ENCODE measurements at places on chromosomes 16 and 17.

DNA sequence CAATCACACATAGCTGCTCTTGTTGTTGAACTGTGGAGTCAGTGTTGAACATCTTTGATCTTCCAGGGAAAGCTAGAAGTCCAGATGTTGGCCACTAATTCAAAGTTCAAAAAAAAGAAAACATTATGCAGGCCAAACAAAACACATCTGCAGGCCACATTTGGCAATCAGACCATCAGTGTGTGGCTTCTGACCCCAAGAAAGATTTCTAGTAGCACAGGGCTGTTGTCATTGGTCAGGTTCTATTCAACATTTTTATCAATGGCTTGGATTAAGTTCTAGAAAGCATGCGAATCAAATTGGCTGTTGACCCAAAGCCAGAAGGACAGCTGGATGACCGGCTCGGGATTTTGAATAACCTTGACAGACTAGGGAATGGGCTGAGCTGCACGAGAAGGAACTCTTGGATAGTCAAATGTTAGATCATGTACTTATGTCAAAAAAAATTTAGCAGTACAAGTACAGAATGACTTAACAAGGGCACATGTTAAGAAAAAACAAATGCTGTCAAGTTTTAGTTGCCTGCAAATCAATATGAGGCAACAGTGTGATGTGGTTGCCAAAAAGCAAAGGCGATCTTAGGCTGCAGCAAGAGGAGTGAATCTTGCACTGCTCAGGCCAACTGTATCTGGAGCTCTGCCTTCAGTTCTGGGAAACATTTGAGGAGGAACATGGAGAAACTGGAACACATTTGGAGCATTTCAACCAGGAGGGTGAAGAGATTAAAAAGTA lies 187.6 kb downstream of the RGS9 start:
- no peak for DNase-seq

DNA sequence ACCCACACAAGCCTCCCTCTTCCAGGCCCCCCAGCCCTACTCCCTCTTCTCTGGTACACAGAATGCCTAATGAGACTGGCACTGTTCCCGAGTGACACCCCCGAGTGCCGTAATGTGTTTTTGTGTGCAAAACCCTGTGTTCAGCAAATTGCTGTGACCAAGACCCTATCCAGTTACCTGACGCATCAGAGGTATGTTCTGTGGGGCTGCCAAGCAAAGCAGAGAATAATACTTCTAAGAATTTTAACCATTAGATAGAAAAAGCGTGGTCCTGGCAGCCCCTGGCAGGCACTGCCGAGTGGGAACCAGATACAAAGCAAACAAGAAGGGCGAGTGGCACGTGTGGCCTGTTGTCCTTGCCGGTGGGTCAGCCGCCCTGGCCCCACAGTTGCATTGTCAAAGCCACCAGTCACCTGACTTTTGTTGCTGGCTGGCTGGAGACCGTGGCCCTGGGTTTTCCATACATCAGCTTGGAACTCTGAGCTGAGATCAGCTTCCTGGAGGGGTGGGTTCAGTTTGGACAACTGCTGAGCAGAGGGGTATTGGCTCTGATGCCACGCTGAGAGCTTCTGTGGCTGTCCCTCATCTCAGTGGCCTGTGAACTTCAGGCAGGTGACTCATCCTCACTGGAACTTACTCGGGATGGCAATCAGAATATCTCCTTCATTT lies 69.1 kb upstream of the BRD7 start:
- no peak for DNase-seq

GRCh38 chr16:81778861-81779535 lies at the start of gene PLCG2:
PLCG2 (plus strand) TSS chr16:81779291; CDS start chr16:81785990, 6,699 bp downstream.
- DNase-seq = peak; percentile 84

DNA sequence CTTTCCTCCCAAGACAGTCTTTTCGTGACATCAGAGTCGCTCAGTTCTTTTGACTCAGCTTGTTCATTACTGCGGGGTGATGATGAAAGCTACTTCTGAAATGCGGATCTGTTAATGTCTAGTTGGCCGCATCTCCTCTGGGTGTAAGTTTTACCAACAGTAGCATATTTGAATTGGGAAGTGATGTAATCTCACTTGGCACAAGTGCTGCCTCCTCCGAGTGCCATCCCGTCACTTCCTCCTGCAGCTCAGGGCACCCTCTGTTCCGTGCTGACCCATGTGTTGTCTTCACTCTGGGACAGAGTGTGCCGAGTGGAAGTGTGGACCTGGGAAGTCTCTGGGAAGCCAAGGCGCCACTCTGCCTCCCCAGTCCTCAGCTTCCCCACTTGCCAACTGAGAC lies 8.9 kb downstream of the ADAD2 start:
- no peak for DNase-seq

DNA sequence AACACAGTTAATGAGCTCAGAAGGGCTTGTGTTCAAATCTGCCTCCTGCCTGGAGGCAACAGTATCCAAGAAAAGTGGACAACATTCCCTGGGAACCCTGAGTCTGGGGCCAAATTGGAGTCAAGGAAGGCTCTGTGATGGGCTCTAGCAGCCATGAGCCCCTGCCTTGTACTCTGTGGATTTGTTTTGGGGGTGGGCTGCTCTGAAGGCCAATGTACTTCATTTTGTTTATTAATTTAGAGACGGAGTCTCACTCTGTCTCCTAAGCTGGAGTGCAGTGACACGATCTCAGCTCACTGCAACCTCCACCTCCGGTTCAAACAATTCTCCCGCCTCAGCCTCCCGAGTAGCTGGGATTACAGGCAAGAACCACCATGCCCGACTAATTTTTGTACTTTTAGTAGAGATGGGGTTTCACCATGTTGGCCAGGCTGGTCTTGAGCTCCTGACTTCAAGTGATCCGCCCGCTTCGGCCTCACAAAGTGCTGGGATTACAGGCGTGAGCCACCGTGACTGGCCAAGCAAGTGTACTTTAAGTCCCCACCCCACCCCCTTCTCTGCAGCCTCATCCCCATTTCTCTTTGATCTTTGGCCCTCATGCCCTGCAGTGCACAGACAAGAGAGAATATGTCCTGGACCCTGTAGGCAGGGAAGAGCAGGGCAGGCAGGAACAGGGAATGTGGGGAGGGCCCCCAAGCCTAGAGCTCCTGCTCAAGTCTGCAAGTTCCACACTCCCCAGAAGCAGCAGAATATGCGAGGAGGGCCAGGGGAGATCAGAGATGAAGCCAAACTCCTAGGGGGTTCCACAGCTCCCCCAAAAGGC lies 2.7 kb upstream of the GIP start:
- DNase-seq = no peak

DNA sequence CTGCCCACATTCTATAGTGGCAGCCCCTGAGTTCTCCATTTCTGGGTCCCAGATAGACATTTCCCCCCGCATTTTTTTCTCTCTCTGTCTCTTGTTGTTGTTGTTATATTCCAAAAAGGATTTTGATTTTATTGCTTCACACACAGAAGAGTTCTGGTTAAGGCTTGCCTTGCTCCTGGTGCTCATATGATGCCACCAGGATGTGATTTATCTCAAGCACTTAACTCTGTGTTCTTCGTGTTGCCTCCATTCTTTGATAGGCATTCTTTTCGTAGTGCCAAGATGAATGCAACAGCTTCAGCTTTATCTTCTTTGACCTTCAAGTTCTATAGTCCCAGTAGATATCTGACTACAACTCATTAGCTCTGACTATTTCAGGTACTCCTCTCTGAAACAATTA lies 9.1 kb downstream of the ITGA3 start:
- no peak for DNase-seq

- no peak for DNase-seq
These were observed 229.7 kb downstream of the SNX29 start for GRCh38 chr16:12206098-12206748.

DNA sequence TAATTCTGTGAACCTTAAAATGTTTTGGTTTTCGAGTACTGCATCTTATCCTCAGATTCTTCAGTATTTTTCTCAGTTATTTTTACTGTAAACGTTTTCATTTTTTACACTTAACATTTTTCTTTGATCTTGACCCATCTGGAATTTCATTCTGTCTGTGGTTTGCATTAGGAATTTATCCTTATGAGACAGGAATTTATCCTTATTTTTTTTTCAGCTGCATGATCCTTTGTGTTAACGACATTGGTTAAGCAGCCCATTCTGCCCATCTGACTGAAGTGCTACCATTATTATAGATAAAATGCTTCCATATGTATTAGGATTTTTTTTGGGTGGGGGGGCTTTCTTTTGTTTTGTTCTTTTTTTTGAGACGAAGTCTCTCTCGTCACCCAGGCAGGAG lies 41.0 kb downstream of the SNX29 start:
- DNase-seq = no peak

- no peak for DNase-seq
These were observed 80.0 kb downstream of the IRX5 start for GRCh38 chr16:55010492-55011160.

- no peak for DNase-seq
These were observed 18.4 kb downstream of the ZNF668 start for GRCh38 chr16:31055613-31056012.

- peak; percentile 50 for DNase-seq
These were observed 717 bp downstream of the CYBA start for GRCh38 chr16:88649924-88650748.

- no peak for DNase-seq
These were observed 14.7 kb downstream of the CCR7 start for GRCh38 chr17:40550608-40551007.

GRCh38 chr17:7114875-7115614 lies 423 bp upstream of the ASGR2 start:
- DNase-seq = no peak

- DNase-seq = no peak
These were observed 32.1 kb upstream of the SMURF2 start for GRCh38 chr17:64694207-64694606.

GRCh38 chr16:86884390-86884650 lies 306.0 kb downstream of the FOXL1 start:
- no peak for DNase-seq

DNA sequence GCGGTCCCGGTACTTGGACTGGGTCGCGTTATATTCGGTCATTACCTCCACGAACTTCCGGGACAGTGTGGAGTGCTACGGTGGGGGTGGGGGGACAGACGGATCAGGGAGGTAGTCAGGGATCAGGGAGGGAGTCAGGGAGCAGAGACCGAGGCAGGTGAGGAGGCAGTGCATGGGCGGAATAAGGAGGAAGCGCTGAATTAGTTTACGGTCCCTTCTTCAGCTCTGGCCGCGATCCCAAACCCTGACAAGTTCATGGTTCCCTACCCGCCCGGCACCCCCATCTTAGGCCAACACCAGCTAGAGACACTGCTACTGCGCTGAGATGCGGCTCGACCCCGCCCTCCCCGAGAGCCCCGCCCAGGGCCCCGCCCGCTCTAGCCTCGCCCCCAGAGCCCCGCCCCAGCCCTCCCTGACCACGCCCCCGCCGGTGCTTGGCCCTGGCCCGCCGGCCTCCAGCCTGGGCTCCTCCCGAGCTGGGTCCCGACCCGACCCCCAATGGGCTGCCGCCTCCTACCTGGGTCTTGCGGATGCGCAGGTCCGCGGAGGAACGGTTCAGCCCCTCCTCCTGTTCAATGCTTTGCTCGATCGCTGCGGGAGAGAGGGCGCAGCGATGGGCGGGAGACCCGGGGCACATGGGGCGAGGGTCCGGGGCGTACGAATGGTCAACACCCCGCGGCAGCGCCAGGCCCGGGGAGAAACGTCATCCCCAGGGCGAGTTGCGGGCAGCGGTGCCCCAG lies 12.1 kb downstream of the HSD3B7 start:
- DNase-seq = peak; percentile 91

GRCh38 chr17:68176718-68177117 lies 71.1 kb upstream of the AMZ2 start:
- no peak for DNase-seq

- DNase-seq = peak; percentile 70
These were observed 15.2 kb upstream of the HERPUD1 start for GRCh38 chr16:56916571-56917403.

DNA sequence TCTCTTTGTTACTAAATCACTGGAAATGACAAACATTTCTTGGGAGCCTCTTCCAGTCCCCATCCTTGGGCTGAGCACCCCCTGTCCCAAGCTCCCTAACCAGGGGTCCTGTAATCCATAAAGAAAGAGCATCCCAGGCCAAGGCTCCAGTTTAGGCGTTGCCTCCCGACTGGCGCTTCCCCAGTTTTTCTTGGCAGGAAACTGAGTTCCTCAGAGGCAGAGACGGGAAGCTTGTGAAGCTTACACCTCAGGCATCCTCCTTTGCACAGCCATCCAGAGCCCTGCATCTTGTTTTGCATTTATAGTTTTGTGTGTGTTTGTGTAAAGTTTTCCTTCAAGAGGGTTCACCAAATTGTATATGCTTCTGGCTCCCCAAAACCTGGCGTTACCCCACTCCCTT lies 7.1 kb downstream of the COPZ2 start:
- DNase-seq = no peak

DNA sequence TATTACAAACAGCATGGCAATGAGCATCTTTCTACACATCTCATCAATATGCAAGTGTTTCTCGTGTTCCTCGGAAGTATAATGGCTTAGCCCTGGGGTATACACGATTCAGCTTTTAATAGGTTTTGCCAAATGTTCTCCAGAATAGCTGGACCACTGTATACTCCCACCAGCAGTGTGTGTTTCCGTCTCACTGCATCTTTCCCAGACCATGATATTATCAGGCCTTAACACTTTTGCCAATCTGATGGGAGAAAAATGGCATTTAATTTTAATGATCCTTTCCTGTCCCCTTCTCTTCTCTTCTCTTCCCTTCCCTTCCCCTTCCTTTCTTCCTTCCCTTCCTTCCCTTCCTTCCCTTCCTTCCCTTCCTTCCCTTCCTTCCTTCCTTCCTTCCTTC lies 30.8 kb downstream of the PRKCB start:
- DNase-seq = no peak

- no peak for DNase-seq
These were observed 76.8 kb downstream of the CDK5R1 start for GRCh38 chr17:32563583-32563982.

GRCh38 chr17:4420692-4421131 lies 13.0 kb upstream of the SPNS3 start:
- DNase-seq = peak; percentile 81

GRCh38 chr16:27880287-27880686 lies 183.2 kb downstream of the GSG1L start:
- no peak for DNase-seq

GRCh38 chr17:42950044-42950783 lies 14.0 kb downstream of the AARSD1 start:
- no peak for DNase-seq

DNA sequence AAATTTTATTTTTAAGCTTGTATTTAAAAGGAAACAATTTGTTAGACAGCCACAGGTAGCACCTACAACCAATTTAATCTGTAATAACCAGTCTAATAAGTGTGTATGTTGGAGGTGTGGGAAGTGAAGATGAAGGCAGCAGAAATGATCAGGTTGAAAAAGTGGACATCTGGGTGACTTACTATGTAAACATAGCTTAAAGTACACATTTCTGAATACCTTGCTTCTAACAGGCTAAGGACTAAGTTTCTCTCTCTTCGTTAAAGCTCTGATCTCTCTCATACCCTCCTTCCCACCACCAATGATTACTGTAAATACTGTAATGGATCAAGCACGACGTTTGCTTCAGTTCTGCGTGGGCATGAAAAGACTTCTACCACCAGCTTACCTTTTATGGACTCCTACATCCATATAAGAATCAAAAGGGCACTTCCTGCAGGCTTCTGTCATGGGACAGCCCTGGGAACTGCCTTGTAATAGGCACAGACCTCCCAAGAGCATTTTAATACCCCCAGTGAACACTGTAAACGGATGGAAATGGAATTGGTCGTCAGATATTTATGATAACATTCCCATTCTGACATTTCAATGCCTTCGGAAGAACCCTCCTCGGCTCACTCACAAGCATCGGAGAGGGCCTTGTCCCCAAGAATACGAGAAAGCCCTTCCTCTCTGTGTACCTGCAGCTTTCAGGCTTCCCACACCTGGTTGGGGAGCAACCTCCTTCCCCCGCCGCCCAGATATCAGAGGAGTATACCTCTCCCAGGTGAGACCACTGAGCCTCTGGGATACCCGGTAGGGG lies 700 bp downstream of the CCDC43 start:
- DNase-seq = no peak

GRCh38 chr17:6045621-6046357 lies 24.4 kb upstream of the WSCD1 start:
- no peak for DNase-seq
